Central memory CD8-positive, alpha-beta T cell (primary cell): ENCODE measurements at places on chromosomes 1 and 21.
A peak's percentile ranks its signal among the peaks of the same experiment; 100 is the strongest.

GRCh38 chr1:215888159-215888558 lies 321.1 kb downstream of the KCTD3 start:
- no peak for DNase-seq
- no peaks in the 10 kb centered on the region for H3K36me3 ChIP-seq
- H3K27ac ChIP-seq, result no peak overlapping the region
- no peaks in the 10 kb centered on the region for H3K27me3 ChIP-seq
- no peaks in the 10 kb centered on the region for H3K4me1 ChIP-seq
- no peak overlapping the region for H3K4me3 ChIP-seq

DNA sequence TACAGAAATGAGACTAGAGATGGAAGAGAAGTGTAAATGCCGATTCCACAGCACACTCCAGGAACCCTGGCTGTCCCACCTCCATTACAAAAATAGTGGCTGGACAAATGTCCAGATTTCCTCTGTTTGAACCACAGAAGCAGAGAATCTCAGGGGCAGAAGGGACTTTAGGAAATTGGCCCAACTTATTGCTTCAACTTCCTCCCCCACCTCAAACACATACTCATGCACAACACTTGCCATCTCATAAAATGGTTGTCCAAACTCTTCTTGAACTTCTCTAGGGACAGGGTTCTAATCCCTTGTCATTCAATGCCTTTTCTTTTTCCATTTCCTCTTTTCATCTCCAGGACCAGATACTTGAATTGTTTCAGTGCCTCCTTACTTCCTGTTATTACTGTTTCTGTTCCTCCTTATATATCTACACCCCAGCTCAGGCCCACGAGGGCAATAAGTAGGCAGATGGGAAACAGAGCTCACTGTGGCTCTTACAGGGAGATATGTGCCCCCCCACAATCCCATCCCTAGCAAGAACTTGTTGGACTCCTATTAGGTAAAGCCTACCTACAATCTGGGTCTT lies 8.5 kb upstream of the B4GALT3 start:
- H3K4me1 ChIP-seq, result peaks cover 78% of the 10 kb centered on the region
- H3K27ac ChIP-seq, result peak overlapping the region; percentile 69
- peak overlapping the region; percentile 86 for H3K4me3 ChIP-seq
- no peak for DNase-seq
- H3K36me3 ChIP-seq, result peaks cover 11% of the 10 kb centered on the region

GRCh38 chr1:160542303-160542945 lies 19.4 kb upstream of the SLAMF6 start:
- DNase-seq, result no peak
- H3K4me1 ChIP-seq, result peaks cover 68% of the 10 kb centered on the region
- H3K36me3 ChIP-seq, result peaks cover 29% of the 10 kb centered on the region
- H3K27me3 ChIP-seq, result no peaks in the 10 kb centered on the region

GRCh38 chr1:30169269-30169668 lies 554.1 kb downstream of the MATN1 start:
- H3K27me3 ChIP-seq, result peaks cover 37% of the 10 kb centered on the region
- DNase-seq, result no peak
- H3K4me1 ChIP-seq, result no peaks in the 10 kb centered on the region

DNA sequence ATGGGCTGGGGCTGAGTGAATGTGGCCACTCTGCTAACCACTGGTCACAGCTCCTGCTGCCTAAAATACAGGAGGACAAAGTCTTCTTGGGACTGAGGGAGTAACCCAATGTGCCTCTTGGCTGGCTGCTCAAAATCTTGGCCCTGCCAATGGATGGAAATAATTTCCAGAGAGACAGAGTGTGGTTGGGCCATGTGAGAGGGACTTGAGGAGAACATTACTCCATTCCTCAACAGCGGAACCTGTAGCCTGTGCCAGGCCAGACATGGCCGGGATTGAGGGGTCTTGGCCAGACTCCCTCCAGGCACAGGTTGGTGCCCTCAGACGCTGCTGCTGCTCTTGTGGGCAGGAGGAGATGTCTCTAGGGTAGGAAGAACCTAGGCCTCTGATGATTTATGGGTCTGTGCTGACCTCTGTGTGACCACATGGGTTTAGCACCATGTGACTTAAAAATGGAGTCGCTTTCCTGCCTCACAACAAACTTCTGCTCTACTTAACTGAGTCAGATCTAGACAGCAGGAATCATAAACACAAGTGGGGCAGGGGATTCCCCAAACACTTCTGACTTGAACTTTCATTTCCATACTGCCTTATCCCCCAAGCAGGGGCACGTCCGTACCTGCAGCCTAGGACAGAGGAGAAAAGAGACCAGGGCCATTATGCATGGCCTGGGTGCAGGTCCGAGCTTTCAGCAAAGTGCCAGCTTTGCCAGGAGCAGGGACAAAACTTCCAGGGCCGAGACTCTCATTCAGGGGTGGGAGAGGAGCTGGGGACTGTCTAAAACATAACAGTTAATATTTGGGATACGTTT lies 79.2 kb downstream of the CD34 start:
- peak overlapping the region; percentile 39 for H3K4me3 ChIP-seq
- peaks cover 81% of the 10 kb centered on the region for H3K4me1 ChIP-seq
- no peak for DNase-seq
- peak overlapping the region; percentile 99 for H3K27ac ChIP-seq
- H3K36me3 ChIP-seq, result peaks cover 6% of the 10 kb centered on the region

- no peaks in the 10 kb centered on the region for H3K4me1 ChIP-seq
- no peak overlapping the region for H3K27ac ChIP-seq
- no peak overlapping the region for H3K4me3 ChIP-seq
- no peaks in the 10 kb centered on the region for H3K27me3 ChIP-seq
- no peak for DNase-seq
These were observed 51.0 kb downstream of the SYDE2 start for GRCh38 chr1:85149805-85150204.

DNA sequence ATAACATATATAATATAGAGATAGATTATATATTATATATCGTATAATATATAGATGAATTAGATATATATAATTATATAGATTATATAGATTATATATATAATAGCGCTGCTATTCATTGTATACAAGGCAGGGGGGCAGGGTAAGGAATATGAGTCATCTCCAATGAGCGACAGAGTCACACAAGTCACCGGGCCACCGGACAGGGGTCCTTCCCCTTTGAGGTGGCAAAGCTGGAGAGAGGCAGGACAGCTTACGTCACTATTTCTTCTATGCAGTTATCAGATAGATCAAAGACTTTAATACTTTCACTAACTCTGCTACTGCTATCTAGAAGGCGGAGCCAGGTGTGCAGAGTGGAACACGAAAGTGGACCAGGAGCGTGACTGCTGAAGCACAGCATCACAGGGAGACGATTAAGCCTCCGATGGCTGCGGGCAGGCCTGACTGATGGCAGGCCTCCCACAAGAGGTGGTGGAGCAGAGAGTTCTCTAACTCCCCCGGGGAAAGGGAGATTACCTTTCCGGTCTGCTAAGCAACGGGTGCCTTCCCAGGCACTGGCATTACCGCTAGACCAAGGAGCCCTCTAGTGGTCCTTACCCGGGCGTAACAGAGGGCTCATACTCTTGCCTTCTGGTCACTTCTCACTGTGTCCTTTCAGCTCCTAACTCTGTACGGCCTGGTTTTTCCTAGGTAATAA lies 2154.7 kb downstream of the MRPL39 start:
- no peaks in the 10 kb centered on the region for H3K4me1 ChIP-seq
- DNase-seq, result no peak
- H3K27me3 ChIP-seq, result no peaks in the 10 kb centered on the region
- H3K27ac ChIP-seq, result no peak overlapping the region

GRCh38 chr1:44995467-44996238 lies 9.3 kb upstream of the EIF2B3 start:
- no peak overlapping the region for H3K27ac ChIP-seq
- no peaks in the 10 kb centered on the region for H3K27me3 ChIP-seq
- peaks cover 3% of the 10 kb centered on the region for H3K4me1 ChIP-seq
- H3K36me3 ChIP-seq, result no peaks in the 10 kb centered on the region
- no peak overlapping the region for H3K4me3 ChIP-seq

- H3K27me3 ChIP-seq, result no peaks in the 10 kb centered on the region
- DNase-seq, result no peak
- H3K36me3 ChIP-seq, result peaks cover 3% of the 10 kb centered on the region
These were observed 308.6 kb upstream of the ZP4 start for GRCh38 chr1:238199325-238199724.

- H3K27ac ChIP-seq, result no peak overlapping the region
- H3K36me3 ChIP-seq, result peaks cover 2% of the 10 kb centered on the region
- H3K4me1 ChIP-seq, result no peaks in the 10 kb centered on the region
- DNase-seq, result no peak
- H3K27me3 ChIP-seq, result peaks cover 67% of the 10 kb centered on the region
These were observed 401 bp upstream of the ARHGEF10L start for GRCh38 chr1:17539118-17539476.
